ENCODE measurements at places on chromosomes 2 and 18.
A peak's percentile ranks its signal among the peaks of the same experiment; 100 is the strongest.

DNA sequence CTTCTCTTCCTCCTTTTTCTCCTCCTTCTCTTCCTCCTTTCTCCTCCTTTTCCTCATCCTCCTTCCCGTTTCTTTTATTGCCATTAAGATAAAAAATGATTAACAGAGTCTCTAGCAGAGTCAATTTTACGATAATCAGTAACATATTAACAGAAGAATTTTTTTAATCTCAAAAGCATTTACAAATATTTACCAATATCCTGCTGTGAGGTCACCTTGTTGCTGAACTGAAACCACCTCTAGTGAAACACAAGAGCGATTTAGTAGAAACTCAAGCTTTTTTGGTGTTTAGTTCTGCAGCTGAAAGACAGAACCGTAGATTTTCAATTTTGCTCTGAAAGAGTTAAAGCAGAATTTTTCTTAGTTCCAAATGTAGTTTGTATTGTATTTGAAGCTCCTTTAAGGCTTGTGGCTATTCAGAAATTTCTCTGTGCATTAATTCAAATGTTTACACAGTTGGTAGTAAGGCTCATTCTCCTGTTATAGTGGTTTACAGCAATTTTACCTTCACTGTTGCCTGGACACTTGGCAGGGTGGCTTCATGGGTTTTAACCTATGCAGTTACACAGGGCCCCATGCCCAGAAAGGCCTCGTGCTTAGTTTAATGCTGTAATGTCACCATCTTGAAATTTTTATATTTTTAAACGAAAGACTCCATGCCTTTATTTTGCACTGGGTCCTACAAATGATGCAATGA is 1106.6 kb upstream of the FAM98A start:
- no peak overlapping the region for H3K27ac ChIP-seq
- no peak overlapping the region for H3K4me3 ChIP-seq
- no peaks in the 10 kb centered on the region for H3K4me1 ChIP-seq
- no peak for DNase-seq
- no peaks in the 10 kb centered on the region for H3K36me3 ChIP-seq
- no peaks in the 10 kb centered on the region for H3K27me3 ChIP-seq

GRCh38 chr2:161956738-161957137 is 117.3 kb downstream of the DPP4 start:
- no peaks in the 10 kb centered on the region for H3K36me3 ChIP-seq
- peak overlapping the region; percentile 83 for H3K27ac ChIP-seq
- no peaks in the 10 kb centered on the region for H3K27me3 ChIP-seq
- DNase-seq, result no peak

- no peak for DNase-seq
- H3K27me3 ChIP-seq, result peaks cover 33% of the 10 kb centered on the region
- H3K27ac ChIP-seq, result no peak overlapping the region
- no peaks in the 10 kb centered on the region for H3K4me1 ChIP-seq
Measured at GRCh38 chr2:198314559-198315153, 510.3 kb downstream of the PLCL1 start.

DNA sequence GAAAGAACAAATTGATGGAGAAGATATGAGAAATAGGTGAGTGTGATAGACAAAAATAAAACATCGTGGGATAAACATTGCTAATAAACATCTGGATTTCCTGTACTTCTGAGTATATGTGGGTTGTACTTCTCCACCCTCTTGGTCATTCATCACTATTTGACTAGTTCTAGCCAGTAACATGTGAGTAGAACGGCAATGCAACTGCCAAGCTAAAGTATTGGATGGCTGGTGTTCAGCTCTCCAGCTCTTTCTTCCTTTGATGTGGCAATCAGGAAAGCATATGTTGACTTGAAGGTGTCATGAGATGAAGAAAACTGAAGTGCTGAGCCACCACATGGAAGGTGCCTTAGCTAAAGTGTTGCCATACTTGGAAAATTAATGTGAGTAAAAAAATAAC is 144.9 kb downstream of the SCG2 start:
- H3K36me3 ChIP-seq, result no peaks in the 10 kb centered on the region
- H3K27me3 ChIP-seq, result no peaks in the 10 kb centered on the region
- H3K4me3 ChIP-seq, result no peak overlapping the region
- no peak overlapping the region for H3K27ac ChIP-seq

DNA sequence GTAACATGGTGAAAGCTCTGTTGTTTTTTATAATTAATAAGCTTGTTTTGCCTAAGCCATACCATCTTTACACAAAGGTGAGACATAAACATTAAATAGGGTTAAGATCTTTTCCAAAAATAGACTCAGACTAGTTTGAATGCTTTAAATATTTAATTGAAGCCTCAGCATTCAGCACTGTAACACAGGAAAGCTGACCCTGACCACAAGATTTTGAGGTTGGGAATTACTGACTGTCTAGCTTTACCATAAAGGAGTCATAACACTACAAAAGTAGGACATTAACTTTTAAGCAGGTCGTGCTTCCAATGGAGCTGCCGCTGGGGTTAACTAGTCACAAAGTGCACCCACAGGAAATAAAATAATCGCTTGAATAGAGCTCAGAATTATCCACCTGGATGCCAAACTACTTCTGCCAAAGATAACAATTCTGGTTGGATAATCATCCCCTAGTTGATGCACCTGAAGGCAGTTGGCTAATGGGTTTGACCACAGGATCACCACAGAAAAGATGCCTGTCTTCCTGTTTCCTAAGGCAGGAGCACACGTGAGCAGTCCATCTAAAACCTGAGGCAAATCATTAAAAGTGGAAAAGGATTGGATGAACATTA is 106.2 kb downstream of the COBLL1 start:
- no peak for DNase-seq
- no peaks in the 10 kb centered on the region for H3K4me1 ChIP-seq
- no peaks in the 10 kb centered on the region for H3K27me3 ChIP-seq
- no peak overlapping the region for H3K4me3 ChIP-seq
- no peak overlapping the region for H3K27ac ChIP-seq
- H3K36me3 ChIP-seq, result no peaks in the 10 kb centered on the region

DNA sequence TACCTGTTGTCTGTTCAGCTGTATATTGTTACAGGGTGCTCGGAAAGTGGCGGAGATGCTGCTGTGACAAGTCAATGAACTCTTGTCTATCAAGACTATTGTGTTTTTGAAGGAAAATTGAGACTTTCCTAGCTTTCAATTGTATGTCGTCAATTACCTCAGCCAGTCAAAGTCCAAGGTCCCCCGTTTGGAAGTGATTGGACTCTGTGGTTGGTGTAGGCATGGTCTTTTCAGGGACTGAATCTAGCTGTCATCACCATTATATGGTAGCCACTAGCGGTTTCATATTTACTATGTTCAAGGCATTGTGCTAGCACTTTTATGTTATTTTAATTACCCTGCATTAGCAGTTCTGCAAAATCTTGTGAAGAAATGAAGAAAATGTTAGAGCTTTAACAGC is 54.9 kb downstream of the XRCC5 start:
- peaks cover 76% of the 10 kb centered on the region for H3K36me3 ChIP-seq
- no peak overlapping the region for H3K4me3 ChIP-seq
- H3K27me3 ChIP-seq, result no peaks in the 10 kb centered on the region
- DNase-seq, result no peak
- no peak overlapping the region for H3K27ac ChIP-seq

GRCh38 chr18:48576457-48576771 is 37.6 kb downstream of the CTIF start:
- DNase-seq, result no peak
- no peak overlapping the region for H3K4me3 ChIP-seq
- no peaks in the 10 kb centered on the region for H3K36me3 ChIP-seq
- no peak overlapping the region for H3K27ac ChIP-seq
- peaks cover 1% of the 10 kb centered on the region for H3K4me1 ChIP-seq
